A549 treated with Mapracorat at 1 μM for 4 hours (cell line): ENCODE measurements at places on chromosomes 7 and 10. TPM values are rescaled to one million over a fixed set of nuclear protein-coding genes. Genes with fewer than 3 reads are reported as not detected.

MOGAT3 gene
- total RNA-seq: not detected in 5 replicates

EBLN1 gene
- 0.14 to 0.23 TPM (median 0.16 TPM) in 4 of 5 replicates, not detected in the other for total RNA-seq

CALY gene
- total RNA-seq: 0.33 to 1.6 TPM (median 0.74 TPM) in 5 replicates

NPY4R gene
- 30.1 to 46.1 TPM (median 41.4 TPM) in 5 replicates for total RNA-seq

SVIL gene
- total RNA-seq: 17.9 to 22.9 TPM (median 20.0 TPM) in 5 replicates
